Ammon's horn (tissue), 1 donor: ENCODE measurements at places on chromosomes 6 and 20.
A peak's percentile ranks its signal among the peaks of the same experiment; 100 is the strongest.

- DNase-seq: no peak
These were observed 96.2 kb downstream of the TTLL2 start for GRCh38 chr6:167420858-167421766.

DNA sequence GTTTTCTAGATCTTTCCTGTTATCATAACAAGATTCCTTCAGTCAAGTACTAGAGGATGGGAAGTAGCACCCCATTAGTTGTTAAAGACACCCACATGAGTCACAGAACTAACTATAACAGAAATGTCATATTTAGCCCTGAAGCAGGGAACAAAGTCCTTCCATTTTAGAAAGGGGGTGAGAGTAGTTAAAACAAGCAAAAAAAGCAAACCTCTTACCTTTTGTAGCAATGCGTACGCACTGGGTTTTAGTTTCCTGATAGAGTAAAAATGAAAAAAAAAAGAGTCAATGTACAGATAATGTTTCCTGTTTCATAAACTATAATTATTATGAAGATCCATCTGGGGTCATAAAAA, 163.7 kb upstream of the THEMIS start:
- DNase-seq: no peak

DNA sequence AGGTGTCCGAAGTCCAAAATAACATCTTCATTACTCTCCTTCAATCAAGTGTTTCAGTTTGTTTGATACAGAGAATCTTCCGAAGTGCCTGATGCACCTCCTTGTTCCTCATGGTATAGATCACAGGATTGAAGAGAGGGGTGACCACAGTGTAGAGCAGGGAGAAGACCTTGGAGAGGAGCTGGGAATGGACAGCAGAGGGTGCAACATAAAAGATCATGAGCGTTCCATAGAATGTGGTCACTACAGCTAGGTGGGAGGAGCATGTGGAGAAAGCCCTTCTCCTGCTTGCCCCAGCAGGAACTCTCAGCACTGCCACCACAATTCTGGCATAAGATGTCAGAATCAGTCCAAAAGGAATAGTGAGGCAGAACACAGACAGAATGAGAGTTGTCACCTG, 11.9 kb downstream of the OR12D1 start:
- DNase-seq: no peak

- no peak for DNase-seq
These were observed 90.4 kb downstream of the BCKDHB start for GRCh38 chr6:80196906-80197305.

- no peak for DNase-seq
These were observed 45.8 kb downstream of the AGPAT4 start for GRCh38 chr6:161228096-161228495.

DNA sequence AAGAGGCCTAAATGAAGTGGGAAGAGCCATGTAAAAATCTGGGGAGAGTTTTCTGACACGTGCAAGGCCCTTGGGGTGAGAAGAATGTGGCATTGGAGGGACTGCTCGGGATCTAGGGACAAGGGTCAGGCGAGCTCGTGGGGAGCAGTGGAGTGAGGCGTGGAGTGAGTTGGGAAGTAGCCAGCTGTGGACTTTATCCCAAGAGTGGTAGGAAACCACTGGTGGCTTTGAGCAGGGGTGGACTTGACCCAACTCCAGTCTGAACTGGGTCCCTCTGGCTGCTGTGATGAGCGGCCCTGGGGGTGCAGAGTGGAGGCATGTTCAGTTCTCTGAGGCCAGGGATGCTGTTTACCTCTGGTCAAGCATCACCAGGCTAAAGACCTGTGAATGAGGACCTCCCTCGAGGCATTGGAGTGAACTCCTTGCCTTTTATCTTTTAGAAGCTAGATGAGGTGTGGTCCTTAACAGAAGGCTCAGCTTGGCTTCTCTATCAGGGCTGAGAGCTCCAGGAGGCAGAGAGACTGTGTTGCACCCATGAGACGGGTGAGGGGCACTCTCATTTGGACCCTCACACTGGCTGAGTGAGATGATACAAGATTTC, 20.6 kb downstream of the SLC22A1 start:
- no peak for DNase-seq

- DNase-seq: no peak
These were observed 20.7 kb upstream of the NNAT start for GRCh38 chr20:37500311-37500710.

DNA sequence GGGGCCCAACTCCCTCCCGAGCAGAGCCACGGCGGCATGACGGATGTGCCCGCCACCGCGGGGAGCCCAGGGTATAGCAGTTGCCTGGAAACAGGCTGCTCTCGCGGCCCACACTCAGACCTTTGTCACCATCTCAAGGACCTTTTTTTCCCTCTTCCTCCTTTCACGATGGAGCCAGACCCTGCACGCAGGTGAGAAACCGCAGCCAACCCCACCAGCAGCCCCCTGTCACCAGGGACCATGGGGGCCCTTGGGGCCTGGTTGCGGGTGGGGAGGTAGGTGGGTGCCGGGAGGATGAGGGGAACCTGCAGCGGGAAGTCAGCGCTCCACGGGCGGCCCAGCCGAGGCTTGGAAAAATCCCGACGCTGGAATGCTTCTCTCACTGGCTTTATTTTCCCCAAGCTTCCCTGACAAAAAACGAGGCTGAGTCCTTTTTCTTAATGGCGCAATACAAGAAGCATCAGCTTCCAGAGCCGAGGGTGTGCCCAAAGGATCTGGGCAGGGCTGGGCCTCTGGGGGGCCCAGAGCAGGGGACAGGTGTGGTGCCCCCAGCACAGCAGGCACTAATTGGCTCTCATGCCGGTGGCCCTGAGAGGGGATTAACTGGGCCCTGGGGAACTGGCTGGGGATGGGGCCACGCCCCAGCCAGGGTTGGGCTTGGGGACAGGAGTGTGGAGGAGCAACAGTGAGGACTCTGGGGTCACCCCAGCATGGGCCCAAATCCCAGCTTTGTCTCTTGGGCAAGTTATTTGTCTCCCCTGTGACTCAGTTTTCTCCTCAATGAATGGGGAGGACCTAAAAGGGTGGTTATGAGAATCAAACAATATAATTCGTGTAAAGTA, 23.9 kb downstream of the NOL4L start:
- no peak for DNase-seq

DNA sequence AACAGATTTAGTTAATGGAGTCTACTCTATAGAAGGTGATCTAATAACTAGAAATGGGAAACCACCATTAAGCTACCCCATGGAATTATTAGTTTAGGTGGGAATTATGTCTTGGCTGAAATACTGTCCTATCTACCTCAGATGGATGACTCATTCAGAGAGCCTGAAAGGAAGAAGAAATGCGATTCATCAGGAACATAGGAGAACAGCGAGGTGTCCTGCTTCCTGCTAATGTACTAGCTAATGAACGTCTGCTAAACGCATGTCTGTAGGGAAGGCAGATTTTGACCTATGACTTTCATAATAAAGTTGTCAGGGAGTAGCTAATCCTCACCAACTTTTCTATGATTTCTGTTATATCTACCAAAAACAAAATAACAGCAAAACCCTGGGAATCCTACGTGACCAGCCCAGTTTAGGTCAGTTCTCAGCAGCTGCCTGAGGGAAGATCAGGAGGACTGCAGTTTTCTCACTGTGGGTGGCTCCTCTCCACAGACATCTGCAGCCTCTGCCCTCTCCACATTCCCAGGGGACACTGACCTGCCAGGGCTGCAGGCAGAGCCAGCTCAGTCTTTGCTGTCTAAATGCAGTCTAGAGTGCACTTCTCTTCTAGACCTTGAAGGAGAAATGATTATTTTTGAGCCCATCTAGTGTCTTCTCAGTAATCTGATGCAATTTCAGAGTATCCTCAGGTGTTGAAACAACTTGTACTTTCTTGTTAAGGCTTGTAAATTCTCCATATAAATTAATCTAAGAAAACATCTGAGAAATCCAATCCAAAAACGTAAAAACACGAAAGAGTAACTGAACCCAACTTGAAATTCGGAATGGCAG, 18.1 kb upstream of the SFT2D1 start:
- no peak for DNase-seq

DNA sequence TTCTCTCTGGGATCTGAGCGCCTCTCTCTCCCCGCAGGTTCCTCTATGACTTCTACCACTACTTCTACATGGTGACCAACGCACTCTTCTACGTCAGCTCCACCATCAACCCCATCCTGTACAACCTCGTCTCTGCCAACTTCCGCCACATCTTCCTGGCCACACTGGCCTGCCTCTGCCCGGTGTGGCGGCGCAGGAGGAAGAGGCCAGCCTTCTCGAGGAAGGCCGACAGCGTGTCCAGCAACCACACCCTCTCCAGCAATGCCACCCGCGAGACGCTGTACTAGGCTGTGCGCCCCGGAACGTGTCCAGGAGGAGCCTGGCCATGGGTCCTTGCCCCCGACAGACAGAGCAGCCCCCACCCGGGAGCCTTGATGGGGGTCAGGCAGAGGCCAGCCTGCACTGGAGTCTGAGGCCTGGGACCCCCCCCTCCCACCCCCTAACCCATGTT, 36.3 kb upstream of the MRGBP start:
- DNase-seq: no peak

- DNase-seq: no peak
These were observed 474 bp downstream of the TPX2 start for GRCh38 chr20:31739550-31739977.

- no peak for DNase-seq
These were observed 203.3 kb upstream of the CST7 start for GRCh38 chr20:24745617-24746350.

GRCh38 chr20:23628402-23629016, 9.2 kb downstream of the CST3 start:
- no peak for DNase-seq

GRCh38 chr20:57957411-57958049, 247.7 kb upstream of the PMEPA1 start:
- DNase-seq: no peak

GRCh38 chr6:139457476-139457875, 83.0 kb upstream of the CITED2 start:
- DNase-seq: peak; percentile 37

DNA sequence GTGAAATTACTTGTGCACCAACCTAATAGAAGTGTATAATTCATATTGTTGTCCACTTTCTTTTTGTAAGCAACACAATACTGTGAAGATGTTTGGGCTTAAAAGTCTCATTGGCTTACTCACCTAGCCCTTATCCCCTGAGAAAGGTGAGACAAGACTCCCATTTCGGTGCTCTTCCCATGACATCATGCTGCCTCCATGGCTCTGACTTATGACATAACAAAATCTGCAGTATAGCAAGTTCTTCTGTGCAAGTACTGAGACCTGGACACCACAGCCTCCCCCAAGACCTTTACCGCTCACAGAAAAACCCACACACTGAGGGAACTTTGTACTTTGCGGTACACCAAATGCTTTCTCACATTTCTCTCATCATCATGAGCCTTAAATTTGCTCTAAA, 50.5 kb downstream of the HAO1 start:
- no peak for DNase-seq

DNA sequence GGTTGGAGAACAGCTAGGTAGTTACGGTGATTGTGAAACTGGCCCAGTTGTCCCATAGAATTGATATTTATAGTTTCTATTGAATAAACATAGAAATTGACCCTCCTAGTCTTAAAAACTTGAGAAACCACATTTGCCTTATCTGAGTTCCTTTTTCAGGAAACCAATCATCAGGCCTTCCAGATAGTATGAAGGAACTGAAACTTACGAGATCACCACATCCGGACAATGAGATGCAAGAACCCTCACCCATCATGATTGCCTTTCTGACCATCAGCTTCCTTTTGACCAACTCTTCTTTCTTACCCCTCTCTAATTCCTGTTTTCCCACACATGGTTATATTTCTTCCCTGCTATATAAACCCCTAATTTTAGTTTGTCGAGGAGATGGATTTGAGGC, 21.8 kb downstream of the SLC35F1 start:
- no peak for DNase-seq

GRCh38 chr6:137443901-137444300, 50.3 kb downstream of the OLIG3 start:
- no peak for DNase-seq
